Fibroblast of skin of left quadriceps (primary cell): ENCODE measurements at places on chromosomes 11 and 22.
A peak's percentile ranks its signal among the peaks of the same experiment; 100 is the strongest.

DNA sequence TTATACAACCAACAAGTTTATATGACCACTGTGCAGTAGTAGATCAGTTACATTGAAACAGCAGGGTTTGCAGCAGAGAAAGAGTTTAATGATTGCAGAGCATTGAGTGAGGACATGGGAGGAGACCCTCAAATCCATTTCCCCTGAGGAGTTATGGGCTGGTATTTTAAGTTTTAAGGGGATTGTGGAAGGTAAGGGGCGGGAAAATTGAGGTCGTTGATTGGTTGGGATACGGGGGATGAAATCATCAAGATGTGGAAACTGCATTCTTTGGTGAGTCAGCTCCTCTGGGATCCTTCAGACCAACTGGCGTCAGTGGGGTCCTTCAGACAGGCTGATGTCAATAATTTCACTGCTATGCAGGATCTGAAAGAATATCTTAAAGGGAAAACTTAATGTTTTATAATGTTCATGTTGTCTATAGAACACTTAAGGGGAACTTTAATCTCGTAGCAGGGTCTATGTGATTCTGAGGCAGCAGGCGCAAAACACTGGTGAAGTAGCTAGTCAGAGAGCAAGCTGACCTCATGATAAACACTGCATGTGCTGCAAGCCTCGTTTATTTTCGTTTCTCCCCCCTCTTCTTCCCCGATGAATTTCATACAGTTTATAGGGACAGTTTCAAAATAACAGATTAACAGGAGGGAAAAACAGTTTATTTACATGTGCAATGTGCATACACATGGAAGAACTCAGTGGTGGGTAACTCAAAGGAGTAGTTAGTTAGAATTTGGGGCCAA is 17.4 kb upstream of the BACE1-AS start:
- DNase-seq, result peak; percentile 78

GRCh38 chr11:69494851-69495250 is 13.4 kb downstream of the LINC01488 start:
- DNase-seq, result no peak

GRCh38 chr22:38172832-38173640 is 8.6 kb downstream of the PLA2G6 start:
- DNase-seq, result no peak

DNA sequence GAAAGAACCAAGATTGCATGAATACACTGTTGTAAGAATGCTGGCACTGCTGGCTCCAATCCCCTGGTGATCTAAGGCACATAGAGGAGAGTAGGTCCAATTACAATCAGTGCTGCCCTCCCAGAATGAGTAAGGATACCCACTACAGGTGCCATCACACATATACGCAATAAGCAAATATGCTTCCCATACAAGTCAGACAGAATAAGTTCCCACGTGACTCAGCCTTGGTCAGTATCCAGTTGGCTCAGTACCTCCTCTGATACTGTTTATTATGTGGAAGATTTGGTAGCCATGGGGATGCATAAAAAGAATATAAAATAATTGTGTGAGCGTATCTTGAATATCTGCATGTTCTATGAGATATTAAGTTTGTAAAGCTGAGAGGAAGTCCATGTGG is 8.9 kb upstream of the OR2D3 start:
- DNase-seq, result no peak

DNA sequence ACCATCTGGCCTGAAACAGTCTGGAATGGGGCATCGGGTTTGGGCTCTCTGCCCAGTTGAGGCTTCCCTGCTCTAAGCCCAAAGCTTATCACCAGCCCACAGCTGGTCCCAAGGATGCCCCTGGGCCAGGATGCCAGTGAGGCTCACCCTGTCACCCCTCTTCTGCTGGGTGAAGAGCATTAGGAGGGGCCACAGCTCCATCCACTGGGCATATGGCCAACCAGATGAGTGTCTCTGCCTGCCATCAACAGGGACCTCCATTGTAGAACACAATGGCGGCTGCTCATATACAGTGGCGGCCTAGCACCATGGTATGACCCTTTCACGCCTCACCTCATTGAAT is 5.6 kb downstream of the CHST1 start:
- no peak for DNase-seq

GRCh38 chr11:44940404-44940803 is 10.3 kb downstream of the TP53I11 start:
- no peak for DNase-seq

- DNase-seq, result no peak
These were observed 42.2 kb upstream of the DRD2 start for GRCh38 chr11:113517361-113517760.

DNA sequence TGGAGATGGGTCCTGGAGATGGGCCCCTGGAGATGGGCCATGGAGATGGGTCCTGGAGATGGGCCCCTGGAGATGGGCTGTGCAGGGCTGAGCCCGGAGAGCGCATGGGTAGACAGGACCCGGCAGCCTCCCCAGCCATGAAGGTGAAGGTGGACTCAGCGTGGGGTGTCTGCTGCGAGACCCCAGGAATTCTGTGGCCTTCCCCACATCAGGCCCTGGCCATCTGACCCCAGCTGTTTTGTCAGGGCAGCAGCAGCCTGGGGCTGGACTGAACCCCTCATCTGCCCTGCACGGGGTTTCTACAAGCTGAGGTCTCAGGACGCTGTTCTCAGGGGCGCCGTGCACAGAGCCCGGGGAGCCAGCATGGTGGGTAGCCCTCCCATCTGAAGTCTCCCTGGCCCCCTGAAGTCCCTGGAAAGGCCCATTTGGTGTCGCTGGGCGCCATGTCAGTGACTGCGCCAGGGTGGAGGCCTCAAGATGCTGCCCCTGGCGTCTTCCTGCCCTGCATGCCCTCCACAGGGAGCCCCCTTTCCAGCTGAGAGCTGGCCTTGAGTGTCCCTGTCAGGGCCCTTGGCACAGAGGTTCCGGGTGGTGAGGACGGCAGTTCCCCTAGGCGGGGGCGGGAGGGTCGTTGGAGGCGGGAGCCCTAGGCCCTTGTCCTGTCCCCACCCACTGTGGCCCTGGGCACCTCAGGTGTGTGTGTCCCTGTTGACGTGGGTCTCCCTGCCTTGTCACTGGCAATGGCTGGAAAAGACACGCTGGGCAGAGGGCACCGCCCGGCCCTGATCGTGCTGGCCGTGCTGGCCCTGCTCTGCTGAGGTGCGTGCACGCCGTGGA is 5.4 kb downstream of the BRSK2 start:
- DNase-seq, result no peak

DNA sequence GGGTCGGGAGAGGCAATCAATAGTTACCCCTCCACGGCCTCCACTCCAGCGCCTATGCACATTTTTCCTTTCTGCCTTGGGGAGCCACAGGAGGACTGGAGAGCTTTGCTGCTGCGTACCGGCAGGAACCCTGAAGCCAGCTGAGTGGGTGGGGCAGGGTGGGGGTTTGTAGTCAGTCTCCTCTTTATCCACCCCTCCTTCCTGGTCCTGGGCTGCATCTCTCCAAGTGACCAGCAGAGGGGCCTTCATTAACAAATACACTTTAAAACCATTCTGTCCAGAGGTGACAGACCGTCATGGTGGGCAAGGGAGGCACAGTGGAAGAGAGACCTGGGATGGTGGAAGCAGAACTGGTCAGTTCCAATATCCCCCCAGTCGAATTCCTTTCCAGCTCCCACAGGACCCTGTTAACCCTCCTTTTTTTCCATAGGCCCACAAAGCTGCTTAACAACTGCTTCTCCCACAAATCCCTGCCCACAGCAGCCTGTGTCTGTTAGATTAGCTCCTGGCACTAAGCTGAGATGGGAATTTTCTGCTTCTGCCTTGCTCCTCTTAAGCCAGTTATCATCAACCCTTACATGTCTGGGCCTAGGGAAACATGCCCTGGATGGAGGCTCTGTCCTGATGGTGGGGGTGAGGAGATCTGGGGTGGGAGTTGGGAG is 3.9 kb upstream of the ABCG4 start:
- DNase-seq, result no peak

- no peak for DNase-seq
These were observed 2.7 kb downstream of the CSRP3 start for GRCh38 chr11:19199048-19199447.

- DNase-seq, result no peak
These were observed 7.7 kb upstream of the SYVN1 start for GRCh38 chr11:65141896-65142494.

DNA sequence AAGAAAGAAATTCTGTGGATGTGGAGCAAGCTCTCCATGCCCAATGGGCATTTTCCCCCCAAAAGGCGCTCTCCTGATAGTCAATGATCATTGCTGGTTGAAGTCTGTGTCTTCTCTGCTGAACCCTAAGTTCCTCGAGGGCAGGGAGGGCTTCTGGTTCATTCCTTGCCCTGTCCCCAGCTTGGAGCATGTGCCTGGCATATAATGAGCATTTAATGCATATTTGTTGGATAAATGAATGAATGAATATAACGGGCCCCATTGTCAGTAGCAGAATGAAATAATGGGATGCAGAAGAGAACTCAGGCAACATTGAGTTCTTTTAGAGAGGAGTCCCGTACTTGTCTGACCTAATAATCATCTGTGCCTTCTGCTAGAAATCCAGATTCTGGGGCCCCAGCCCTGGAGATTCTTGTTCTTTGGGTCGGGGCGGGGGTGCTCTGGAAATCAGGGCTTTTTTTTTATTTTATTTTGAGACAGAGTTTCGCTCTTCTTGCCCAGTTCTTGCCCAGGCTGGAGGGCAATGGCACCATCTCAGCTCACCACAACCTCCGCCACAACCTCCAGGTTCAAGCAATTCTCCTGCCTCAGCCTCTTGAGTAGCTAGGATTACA is 64.4 kb downstream of the CD82 start:
- DNase-seq, result no peak

GRCh38 chr22:22201930-22202343 is 42.6 kb upstream of the VPREB1 start:
- DNase-seq, result no peak

GRCh38 chr11:34274712-34275398 is 83.0 kb downstream of the ABTB2 start:
- DNase-seq, result peak; percentile 92

DNA sequence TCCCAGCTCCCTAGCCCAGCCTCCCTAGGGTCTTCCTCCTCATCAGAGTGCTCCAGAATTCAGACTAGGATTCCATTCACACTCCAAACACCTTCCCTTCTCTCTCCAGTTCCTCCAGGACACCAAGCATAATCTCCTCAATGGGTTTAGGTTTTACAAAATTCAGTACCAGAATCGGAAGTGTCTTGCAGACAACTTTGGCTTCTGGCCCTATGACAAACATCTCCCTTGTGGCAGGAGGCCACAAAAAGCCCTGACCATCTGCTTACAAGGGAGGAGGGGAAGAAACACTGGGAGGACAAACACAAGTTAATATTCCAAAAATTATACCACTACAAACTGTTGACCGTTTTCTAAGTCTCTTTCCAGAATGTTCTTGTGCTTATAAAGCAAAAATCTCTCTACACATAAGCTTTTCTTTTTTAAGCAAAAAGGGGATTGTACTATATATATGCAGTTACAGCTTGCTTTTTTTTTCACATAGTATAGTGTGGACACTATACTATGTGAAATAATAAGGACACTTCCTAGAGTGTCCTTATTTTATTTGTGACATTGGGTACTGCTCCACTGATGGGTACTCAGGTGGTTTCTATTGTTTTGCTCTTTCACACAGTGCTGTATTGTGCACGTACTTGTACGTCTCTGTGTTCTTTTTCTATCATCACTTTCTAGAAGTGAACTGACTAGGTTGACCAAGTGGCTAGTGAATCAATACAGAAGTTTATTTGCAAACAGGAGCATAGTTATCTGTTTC is 78.7 kb downstream of the BDNF start:
- no peak for DNase-seq

DNA sequence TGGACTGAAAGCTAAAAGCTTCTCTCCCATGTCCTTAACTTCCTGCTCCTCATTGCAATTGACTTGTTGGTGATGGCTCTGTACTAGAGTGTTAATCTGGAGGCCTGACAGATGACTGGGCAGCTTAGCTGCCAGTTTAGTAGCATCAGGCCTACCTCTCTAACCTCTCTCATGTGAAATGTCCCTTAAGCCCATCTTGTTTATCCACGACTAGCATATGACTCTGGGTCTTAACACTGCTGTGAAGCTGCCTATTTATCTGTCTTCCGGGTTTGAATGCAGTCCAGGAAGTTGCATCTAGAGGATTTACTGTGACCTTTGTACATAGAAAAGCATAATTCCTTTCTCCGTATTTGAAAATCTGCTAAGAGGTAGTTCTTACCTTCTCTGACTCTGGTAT is 85.3 kb upstream of the HORMAD2 start:
- no peak for DNase-seq

DNA sequence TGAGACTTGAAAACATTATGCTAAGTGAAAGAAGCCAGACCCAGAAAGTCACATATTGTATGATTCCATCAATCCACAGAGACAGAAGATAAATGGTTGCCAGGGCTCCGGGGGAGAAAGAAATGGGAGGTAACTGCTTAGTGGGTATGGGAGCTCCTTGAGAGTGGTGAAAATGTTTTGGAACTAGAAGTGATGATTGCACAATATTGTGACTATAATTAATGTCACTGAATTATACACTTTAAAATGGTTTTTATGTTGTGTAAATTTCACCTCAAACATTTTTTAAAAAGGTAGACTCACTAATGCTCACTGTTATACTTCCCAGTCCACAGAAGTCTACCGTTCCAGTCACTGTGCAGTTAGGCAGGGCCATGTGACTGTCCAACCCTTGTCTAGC is 32.2 kb upstream of the AKIP1 start:
- DNase-seq, result no peak

DNA sequence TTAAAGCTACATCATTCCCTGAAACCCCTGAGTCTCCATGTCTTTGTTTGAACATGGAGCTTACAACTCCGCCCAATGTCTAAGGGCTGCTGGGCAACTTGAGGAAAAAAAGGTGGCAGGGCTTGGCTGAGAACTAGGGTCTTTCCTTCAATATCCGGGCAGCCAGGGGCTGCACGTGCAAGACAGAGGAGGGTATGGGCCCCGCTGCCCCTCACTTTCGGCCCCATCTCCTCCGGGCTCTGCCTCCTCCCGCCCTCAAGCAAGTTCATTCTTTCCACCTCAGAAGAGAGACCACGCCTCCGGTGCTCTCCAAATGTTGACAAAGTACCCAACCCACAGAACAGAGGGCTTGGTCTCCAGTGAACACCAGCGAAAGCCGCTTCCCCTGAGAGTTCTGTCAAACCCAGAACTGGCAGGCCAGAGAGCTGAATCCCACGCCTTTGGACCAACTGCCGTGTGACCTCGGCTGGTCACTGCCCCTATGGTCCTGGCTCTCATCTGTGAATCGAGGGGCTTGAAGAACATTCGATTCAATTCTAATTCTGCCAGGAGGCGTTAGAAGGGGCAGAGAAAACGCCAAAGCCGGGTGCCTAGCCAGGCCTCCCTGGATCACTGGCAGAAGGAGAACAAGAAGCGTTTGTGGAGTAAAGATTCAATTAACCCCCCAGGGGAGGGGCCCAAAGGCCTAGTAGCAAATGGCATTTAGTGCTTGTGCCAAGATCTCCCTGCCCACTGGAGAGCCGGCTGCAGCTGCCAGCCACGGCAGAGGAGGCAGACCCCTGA is 7.3 kb downstream of the PDGFB start:
- DNase-seq, result no peak
